ENCODE measurements at places on chromosomes 3 and 15. TPM values are rescaled to one million over a fixed set of nuclear protein-coding genes. Genes with fewer than 3 reads are reported as not detected.

- DNase-seq: no peak
These were observed 9.1 kb downstream of the RBM15B start for GRCh38 chr3:51400166-51400565.

DNA sequence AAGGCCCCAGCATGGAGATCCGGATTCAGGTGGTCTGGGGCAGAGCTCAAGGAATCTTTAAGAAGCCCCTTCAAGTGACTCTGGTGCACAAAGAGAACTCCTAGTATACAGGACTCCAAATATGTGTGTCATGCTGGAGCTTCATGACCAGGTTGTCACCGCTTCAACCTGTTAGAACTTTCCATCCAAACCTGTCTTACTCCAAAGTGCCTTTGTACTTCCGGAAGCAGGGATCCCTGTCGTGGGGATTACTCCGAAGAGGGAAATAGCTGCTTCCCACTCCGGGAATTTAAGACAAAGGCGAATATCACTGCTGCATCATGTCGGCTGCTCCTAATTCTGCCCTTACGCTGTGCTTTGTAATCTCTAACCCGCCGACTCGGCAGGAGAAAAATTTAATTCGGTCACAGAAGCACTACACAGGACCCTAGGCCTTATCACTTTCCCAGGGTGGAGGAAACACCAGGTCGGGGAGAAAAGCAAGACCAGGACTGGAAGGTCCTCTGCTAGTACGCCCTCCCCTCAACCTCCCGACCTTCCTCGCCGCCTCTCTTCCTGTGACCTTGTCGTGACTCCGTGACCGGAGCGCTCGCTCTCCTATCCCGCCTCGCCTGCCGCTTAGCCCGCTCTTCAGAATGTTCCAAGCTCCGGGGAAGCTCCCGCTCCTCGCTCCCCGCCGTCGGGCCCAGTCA, 730 bp downstream of the HIGD1A start:
- peak; percentile 40 for DNase-seq

GRCh38 chr3:113606539-113607218, 74.3 kb downstream of the SIDT1 start:
- DNase-seq: no peak

DNA sequence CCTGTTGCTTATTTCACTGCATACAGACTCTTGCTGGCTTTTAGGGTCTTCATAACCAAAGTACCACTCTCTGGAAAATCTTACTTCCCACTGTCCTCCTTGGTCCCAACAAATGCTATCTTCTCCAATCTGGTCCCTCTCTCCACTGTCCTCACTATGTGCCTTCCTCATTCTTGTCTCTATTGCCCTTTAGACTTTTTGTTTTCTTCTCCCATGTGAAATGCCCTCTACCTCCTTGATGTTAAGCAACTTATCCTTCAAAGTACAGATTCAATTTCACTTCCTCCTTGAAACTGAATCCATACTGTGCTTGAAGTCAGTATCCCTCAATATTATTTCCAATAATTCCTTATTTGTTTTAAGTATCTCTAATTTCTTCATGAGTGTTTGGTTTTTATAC, 60.8 kb downstream of the CGGBP1 start:
- DNase-seq: no peak

DNA sequence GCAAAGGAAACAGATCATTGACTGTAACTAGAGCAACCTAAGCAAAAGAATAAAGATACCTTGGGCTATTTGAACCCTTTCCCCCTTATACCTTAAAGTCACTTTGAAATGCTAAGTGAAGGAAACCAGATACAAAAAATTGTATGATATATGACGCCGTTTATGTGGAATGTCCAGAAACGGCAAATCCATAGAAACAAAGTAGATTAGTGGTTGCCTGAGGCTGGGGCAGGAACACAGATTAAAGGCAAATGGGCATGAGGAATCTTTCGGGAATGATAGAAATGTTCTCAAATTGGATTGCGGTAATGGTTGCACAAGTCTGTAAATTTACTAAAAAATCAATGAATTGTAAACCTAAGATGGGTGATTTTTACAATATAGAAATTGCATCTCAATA, 160.1 kb upstream of the CCDC54 start:
- DNase-seq: peak; percentile 97

GRCh38 chr3:189563853-189564563, 67.2 kb upstream of the TP63 start:
- peak; percentile 99 for DNase-seq

- DNase-seq: peak; percentile 60
These were observed 2.0 kb downstream of the SLC22A14 start for GRCh38 chr3:38283810-38284755.

DNA sequence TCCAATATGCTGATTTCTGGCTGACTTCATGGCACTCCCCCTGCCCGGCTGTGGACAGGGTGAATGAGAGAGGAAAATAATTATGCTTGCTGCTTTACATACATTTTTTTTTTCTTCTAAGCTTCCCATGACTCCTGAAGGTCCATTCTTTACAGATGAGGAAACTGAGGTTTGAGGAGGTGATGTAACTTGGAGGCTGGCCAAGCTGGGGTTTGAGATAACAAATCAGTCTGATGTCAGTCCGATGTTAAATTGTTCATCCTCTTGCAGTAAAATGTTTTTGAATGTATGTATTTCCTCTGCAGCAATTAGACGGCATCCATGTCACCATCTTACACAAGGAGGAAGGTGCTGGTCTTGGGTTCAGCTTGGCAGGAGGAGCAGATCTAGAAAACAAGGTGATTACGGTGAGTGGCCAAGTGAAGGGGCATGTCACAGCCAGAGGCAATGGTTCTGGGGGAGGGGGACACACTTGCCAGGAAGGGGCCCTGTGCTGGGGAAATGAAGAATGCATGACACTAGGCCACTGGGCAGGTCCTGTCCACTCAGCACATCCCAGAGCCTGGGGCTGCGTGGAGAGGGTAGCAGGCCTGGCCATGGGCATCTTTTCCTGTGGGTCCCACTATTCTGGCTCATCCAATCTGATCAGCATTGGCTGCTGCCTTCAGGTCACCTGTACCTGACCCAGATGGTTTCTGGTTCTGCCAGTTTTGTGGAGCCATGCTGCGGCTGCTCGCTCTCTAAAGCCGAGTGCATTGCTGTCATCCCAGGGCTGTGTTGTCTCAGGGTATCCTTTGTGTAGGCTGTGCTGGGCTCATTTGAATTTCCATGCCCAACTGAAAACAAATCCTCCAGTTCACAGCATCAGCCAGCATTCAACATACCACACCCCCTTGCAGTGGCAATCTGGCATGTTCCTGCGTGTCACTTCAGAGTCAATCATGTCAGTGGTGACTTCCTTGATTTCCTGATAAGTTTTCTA, 20.4 kb downstream of the STARD5 start:
- DNase-seq: no peak

GRCh38 chr3:38382506-38383080, 36.0 kb downstream of the XYLB start:
- no peak for DNase-seq

GRCh38 chr3:40035177-40035576, 225.8 kb downstream of the MYRIP start:
- DNase-seq: peak; percentile 14

DNA sequence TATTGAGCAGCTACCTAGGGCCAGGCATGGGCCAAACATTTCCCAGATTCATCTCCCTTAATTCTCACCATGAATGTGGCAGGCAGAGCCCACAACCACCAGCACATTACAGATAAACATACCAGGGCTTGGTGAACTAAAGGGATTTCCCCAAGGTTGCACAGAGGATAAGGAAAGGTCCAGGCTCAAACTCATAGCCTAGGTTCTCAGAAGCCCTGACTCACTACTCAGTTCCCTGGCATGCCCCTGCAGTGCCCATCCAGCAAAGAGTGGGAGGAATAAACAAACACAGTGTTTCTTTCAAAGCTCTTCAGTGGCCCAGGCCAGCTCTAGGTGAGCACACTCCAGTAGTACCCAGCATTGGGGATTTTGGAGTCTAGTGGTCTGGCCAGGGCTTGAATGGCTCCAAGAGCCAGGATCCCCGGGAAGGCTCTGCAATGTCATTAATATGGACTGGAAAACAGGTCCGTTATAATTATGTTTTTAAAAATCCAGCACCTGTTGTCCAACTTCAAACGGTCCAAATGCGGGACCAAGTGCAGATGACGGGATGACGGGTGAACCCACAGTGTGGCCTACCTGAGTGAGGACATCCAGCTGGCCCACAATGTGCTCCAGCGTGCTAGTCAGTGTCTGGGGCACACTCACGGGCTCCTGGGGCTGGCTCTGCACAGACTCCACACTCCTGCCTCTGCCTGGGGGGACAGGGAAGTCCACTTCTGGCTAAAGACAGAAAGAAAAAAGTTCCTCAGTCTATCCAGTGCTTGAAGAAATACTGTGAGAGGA, 39.8 kb upstream of the DUSP7 start:
- DNase-seq: no peak

- DNase-seq: peak; percentile 10
These were observed 935.0 kb downstream of the FHIT start for GRCh38 chr3:60316121-60316797.

DNA sequence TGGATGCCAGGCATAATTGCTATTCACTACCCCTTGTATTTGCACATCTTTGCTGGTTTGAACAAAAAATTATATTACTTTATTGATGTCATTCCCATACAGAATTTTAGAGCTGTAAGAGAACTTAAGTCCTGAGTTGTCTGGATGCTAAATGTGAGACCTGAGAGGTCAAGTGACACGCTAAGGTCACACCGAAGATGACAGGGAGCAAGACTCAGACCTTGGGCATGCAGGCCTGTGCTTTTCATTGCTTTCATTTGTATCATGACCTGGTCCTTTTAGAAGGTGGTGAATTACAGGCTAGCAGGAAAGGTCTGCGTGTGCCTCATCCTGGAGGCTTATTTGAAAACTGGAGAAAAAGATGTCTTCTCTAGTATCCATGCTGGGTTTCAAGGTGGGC, 312.0 kb upstream of the RASGRP1 start:
- DNase-seq: no peak

GRCh38 chr3:141000027-141000663, 51.0 kb upstream of the SPSB4 start:
- DNase-seq: peak; percentile 59

RPP25 gene
- 14.9 TPM for total RNA-seq

CCR9 gene
- not detected for total RNA-seq

MESD gene
- 33.0 TPM for total RNA-seq

POLQ gene
- 9.9 TPM for total RNA-seq

XPC gene
- 19.6 TPM for total RNA-seq
